ENCODE measurements at places on chromosomes 2 and 18. TPM values are rescaled to one million over a fixed set of nuclear protein-coding genes. Genes with fewer than 3 reads are reported as not detected.

GRCh38 chr2:58157754-58158153 is 83.4 kb downstream of the FANCL start:
- no peaks in the 10 kb centered on the region for H3K27me3 ChIP-seq
- peaks cover 25% of the 10 kb centered on the region for H3K36me3 ChIP-seq
- no peak overlapping the region for H3K27ac ChIP-seq
- H3K4me3 ChIP-seq: no peak overlapping the region

DNA sequence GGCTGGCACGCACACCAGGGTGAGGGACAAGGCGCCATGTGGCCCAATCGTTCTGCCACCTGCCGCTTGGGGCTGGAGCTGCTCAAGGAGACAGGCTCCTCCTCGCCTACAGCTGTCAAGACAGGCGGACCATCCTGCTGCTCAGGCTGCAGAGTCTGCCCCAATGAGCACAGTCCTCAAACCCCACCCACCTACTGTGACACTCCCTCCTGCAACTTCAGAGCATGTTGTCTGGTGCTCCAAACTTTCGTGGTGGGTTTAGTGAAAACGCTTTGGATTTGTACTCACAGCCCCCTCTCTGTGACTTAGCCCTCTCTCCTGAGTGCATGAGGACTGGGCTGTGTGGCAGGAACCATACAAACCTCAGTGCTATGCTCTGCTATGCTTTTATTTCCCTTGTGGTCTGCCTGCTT is 23.2 kb upstream of the SLC35F6 start:
- no peak overlapping the region for H3K27ac ChIP-seq
- no peaks in the 10 kb centered on the region for H3K27me3 ChIP-seq
- H3K4me1 ChIP-seq: peaks cover 17% of the 10 kb centered on the region
- H3K4me3 ChIP-seq: no peak overlapping the region

DNA sequence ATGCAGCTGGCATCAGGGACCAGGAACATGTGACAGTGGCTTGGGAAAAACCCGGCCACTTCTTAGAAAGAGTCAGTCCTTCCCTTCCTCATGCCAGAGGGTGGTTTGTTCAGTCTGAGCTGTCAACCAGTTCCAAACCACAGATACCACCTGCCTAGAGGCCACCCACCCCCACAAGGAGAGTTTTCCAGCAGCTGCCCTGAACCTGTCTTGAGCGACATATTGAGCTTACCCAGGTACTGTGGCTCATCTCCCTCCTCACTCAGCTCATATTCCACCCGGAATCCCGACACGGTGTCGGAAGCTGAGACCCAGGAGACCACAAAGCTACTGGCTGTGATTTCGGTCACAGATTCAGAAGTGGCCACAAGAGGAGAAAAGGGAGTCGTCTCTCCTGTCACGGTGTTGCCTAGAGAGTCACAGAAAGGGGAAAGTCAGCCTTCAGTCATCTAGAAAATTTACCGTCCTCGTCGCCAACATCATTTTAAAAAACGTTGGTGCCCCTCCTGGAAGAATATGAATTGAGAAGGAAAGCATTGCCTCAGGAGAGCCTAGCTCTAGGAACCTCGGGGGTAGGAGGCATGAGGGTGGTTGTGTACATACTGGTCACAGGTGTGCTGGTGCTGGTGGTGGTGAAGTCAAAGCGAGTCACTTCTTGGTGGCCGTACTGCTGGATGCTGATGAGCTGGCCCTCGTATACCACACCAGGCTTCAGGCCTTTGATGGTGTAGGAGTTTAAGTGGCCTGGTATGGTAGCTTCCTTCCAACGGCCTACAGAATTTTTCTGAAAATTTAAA is 26.3 kb downstream of the FN1 start:
- no peak for DNase-seq
- no peak overlapping the region for H3K27ac ChIP-seq
- H3K4me3 ChIP-seq: no peak overlapping the region
- peaks cover 16% of the 10 kb centered on the region for H3K36me3 ChIP-seq
- H3K4me1 ChIP-seq: no peaks in the 10 kb centered on the region

DNA sequence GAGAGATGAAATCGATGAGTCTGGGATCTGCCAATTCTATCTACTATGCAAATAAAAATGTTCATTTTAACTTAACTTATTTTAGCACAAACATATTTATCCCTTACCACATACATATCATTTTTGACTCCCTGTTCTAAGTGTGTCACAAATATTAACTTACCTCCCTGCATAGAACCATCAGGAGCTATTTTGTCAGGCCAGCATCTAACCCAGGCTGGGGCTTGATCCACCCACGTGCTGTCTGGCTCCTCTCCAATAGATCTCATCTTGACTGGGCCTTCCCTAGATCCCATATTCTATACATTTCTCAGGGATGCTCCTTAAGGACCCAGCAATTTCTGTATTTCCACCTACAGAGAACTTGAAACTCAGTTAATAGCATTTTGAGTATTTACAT is 20.9 kb downstream of the NTSR2 start:
- no peak overlapping the region for H3K27ac ChIP-seq
- no peak overlapping the region for H3K4me3 ChIP-seq
- H3K27me3 ChIP-seq: no peaks in the 10 kb centered on the region
- DNase-seq: no peak

DNA sequence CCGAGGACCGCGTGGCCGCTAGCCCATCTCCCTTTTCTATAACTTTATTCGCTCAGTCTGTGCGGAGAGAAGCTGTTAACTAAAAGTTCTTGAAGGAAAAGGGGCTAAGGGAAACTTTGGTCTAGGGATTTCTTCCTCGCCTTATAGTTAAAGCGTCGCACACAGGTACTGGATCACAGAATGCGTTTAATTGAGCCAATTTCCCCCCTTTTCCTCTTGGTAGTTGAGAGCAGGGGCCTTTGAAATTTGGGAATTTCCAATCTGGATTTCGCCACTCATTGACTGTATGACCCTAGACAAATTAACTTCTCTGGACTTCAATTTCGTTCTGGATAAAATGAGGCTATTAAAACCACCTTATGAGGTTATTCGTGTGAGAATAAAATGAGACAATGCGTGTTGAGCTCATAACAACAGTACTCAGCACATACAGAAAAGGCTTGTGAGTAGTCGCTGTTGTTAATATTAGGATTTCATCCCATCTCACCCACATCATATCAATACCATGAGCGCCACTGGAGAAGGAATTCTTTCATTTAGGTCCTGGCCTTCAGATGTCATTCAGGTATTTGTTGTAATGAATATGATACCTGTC is 763 bp upstream of the OLA1 start:
- peaks cover 6% of the 10 kb centered on the region for H3K36me3 ChIP-seq
- H3K4me1 ChIP-seq: peaks cover 34% of the 10 kb centered on the region
- no peaks in the 10 kb centered on the region for H3K27me3 ChIP-seq
- no peak for DNase-seq

The ALK gene
- 2.1 TPM for total RNA-seq

All from neural crest cell (in vitro differentiated cells).